ENCODE measurements at places on chromosomes 5 and 9.

DNA sequence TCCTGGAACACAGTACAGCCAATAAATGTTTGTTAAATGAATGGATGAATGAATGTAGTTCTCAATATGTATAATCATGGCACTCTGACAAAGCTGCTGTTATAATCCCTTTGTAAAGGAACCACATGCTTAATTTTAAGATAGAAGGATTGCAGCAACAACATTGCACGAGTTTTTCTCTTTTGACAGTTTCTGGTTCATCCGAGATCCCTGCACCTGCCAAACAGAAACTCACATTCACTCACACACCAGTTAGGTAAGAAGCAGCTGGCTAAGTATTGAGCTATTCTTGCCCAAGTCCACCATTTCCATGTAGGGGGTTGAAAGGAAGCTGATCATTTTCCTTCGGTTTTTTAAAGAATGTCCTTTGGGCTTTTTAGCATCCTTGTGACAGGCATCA, 133.7 kb upstream of the MAP1B start:
- ATAC-seq, result no peak

- no peak for ATAC-seq
Measured at GRCh38 chr9:117093891-117094844, 320.7 kb downstream of the ASTN2 start.

- no peak for ATAC-seq
Measured at GRCh38 chr5:9500625-9501024, 45.2 kb downstream of the SEMA5A start.

- no peak for ATAC-seq
Measured at GRCh38 chr9:135070964-135071735, 16.3 kb upstream of the OLFM1 start.

- ATAC-seq, result no peak
Measured at GRCh38 chr9:96327694-96328352, 25.8 kb upstream of the HSD17B3 start.

- ATAC-seq, result no peak
Measured at GRCh38 chr5:78837836-78838235, 147.3 kb downstream of the ARSB start.

DNA sequence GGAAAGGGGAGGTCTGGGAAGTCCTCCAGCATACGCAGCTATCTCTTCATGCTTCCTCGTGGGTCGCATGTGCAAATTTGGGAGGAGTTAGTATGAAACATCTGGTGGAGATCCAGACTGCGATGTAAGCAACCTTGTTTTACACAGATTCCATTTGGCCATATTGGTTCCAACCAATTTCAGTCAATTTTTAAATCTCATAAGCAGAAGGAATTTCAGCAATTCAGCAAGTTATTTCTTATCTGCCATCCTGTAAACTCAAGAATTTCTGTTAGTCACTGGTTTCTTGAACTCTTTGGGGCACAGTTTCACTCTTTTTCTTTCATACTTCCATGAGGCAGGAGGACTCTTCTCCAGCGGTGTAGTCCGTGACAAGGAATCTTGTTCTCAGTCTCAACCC, 130.4 kb upstream of the CLINT1 start:
- ATAC-seq, result no peak

- ATAC-seq, result no peak
Measured at GRCh38 chr9:110999379-110999778, 38.9 kb downstream of the LPAR1 start.

DNA sequence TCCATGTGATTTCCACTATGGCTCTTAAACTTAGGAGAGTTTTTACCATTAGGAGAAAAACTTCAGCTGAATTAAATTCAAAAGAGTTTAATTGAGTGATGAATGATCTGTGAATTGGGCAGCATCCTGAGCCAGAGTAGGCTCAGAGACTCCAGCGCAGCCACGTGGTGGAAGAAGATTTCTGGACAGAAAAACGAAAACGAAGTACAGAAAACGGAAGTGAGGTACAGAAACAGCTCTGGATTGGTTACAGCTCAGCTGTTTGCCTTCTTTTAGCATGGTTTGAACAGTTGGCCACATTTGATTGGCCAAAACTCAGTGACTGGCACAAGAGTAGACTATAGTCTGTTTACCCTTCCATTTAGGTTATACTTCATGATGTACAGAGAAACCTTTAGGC, 69.2 kb upstream of the PLPP1 start:
- ATAC-seq, result no peak

DNA sequence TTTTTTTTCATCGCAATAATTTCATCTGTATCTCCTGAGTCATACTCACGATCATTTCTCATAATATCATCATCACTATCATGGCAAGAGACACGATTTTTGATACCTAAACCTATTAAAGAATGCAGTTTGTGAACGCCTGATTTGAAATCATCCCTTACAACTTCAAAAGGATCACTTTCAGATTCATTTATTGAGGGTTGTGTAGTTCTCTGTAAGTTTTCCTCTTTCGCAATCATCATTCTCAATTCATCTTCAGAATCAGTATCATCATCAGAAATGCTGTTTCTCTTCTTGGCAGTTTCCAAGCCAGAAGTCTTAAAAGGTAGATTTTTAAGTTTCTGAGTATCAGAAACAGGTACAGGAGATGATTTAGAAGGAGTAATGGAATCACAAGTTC, 9.7 kb downstream of the NOL8 start:
- ATAC-seq, result peak; percentile 35

GRCh38 chr9:100317706-100318105, 35.0 kb downstream of the TEX10 start:
- ATAC-seq, result peak; percentile 58

GRCh38 chr9:100575765-100576386, 2.0 kb upstream of the CAVIN4 start:
- no peak for ATAC-seq

- no peak for ATAC-seq
Measured at GRCh38 chr9:122127396-122127798, 32.2 kb downstream of the NDUFA8 start.

DNA sequence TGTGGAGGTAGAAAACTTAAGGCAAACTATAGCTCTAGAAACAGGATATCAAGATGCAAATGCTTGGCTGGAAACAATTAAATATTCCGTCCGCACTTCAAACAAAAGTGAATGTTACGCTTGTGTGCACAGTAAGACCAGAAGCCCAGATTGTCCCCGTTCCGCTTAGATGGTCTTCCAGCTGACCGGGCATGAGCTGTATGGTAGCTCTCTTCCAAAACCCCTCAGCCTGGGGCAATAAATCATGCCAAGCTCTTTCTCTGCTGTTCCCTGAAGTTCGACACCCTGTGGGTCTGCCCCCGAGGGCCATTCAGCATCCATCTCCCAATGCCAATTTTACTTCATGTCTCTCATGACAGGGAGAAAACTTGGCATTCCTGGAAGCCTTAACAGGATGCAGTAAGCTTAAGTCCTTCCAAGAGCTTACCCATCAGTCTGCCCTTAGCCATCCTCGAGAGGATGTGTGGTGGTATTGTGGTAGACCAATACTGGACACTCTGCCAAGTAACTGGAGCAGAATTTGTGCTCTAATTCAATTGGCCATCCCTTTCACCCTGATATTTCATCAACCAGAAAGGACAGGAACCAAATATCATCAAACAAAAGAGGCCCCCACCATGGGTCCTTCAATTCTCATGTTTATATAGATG, 70.7 kb upstream of the RANBP6 start:
- no peak for ATAC-seq

GRCh38 chr9:108664309-108665255, 191.2 kb downstream of the ACTL7B start:
- no peak for ATAC-seq

GRCh38 chr5:69368458-69369339, 621 bp downstream of the AK6 start:
- peak; percentile 18 for ATAC-seq

DNA sequence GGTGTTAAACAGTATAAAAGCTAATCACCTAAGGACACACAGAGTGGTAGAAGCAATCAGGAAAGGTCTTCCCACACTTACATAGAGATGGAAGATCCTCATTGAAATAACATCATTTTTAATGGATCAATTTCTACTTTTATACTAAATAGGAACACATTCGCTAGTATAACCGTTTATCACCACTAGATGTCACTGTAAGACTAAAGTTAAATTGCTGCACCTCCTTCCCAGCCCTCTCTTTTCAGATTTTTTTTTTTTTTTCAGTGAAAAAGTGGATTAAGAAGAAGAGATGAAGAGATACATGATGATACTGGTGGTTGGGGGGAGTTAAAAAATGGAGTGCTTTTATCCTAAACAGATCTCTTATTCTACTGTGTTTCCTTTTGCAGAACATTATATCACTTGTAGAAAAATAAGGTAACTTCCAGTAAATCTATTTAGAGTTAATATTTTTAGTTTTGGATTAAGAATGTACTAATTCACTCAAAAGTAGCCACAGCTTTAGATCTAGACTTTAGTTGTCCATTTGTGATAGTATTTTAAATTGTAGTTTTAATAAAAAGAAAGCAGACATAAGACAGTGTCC, 116.9 kb upstream of the ARRDC3 start:
- no peak for ATAC-seq

- no peak for ATAC-seq
Measured at GRCh38 chr9:103287361-103287760, 292.2 kb downstream of the CYLC2 start.
